ENCODE measurements at places on chromosomes 7 and 10. TPM values are rescaled to one million over a fixed set of nuclear protein-coding genes. Genes with fewer than 3 reads are reported as not detected.

NPFFR1 gene
- 1.3 TPM for total RNA-seq

GPR141 gene
- not detected for total RNA-seq

TACR2 gene
- total RNA-seq: 1.3 TPM

ACHE gene
- 13.1 TPM for total RNA-seq

PRSS37 gene
- total RNA-seq: not detected

ADCK2 gene
- 34.1 TPM for total RNA-seq

GRM3 gene
- total RNA-seq: 133 TPM

DNAAF5 gene
- 14.7 TPM for total RNA-seq

PON3 gene
- 1.3 TPM for total RNA-seq

C7orf57 gene
- 1.3 TPM for total RNA-seq

CRTAC1 gene
- 5.0 TPM for total RNA-seq

ZNRF2 gene
- 56.7 TPM for total RNA-seq

ANKRD7 gene
- total RNA-seq: 4.4 TPM

OPN4 gene
- total RNA-seq: not detected

PNLIPRP3 gene
- not detected for total RNA-seq

FXYD4 gene
- total RNA-seq: not detected

PIK3CG gene
- total RNA-seq: 1.6 TPM

CDK5 gene
- total RNA-seq: 36.6 TPM

NUTM2A gene
- 3.1 TPM for total RNA-seq

PLAC9 gene
- total RNA-seq: 1.3 TPM

RPEL1 gene
- total RNA-seq: not detected

ACTL6B gene
- total RNA-seq: 107 TPM

LRRC18 gene
- not detected for total RNA-seq

MRLN gene
- 1.3 TPM for total RNA-seq

AASS gene
- total RNA-seq: 32.9 TPM

LDB1 gene
- 103 TPM for total RNA-seq

Measured in parietal lobe (tissue), 2 donors.